Stimulated activated CD4-positive, alpha-beta T cell treated with anti-CD3 and anti-CD28 coated beads, Interleukin-12 subunit alpha, Interleukin-12 subunit beta, amount 100 ng/mL, for 24 hours (primary cell): ENCODE measurements at places on chromosomes 3 and 15.
A peak's percentile ranks its signal among the peaks of the same experiment; 100 is the strongest.

DNA sequence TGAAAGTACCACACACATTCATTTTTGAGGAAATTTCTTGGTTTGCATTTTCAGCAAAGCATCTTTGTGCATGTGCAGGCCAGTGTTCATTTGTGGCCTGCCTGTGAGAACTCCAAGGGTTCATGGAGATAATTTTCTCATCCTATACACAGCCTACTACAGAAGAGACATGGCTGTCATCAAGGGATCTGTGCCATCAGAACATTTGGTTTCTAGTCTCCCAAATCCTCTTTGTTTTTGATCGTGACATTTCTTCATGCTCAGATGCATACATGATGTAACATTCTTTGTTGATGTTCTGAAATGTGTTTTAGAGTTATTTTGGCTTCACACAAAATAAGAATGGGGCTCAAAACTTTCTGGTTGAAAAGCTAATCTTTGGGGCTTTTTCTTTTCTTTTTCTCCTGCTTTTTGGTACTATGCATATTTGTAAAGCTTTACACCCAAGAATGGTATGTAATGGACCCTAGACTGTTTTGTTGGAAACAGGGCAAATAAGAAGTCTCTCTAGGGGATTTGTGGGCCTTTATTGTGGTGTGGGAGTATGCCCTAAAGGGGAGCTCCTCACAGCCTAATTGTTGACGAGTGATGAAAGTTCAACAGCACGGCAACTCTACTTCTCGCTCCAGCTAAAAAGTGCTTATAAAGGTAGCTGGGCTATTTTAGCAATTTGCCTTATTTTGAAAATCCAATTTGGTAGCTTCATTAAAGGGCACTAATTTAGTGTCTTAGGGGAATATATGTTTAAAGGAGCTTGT is 3.2 kb upstream of the ARPP21 start:
- no peak for DNase-seq

GRCh38 chr3:20246662-20247061 is 60.7 kb upstream of the SGO1 start:
- no peak for DNase-seq

DNA sequence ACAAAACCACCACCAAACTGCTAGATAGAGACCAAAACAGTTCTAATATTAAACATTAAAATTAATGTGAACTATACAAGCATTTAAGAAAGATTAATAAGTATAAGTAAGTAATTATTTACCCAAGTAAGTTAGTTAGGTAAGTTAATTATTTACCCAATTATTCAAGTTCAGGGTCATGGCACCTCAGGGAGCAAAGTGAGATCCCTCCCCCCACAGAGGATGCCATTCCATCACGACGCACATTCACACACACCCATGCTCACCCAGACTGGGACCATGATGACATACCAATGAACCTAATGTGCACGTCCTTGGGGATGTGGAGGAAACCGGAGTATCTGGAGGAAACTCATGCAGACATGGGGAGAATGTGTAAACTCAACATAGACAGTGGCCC is 229.1 kb downstream of the NR2F2 start:
- no peak for DNase-seq

GRCh38 chr15:38524156-38524555 is 40.5 kb downstream of the RASGRP1 start:
- DNase-seq, result no peak

GRCh38 chr3:87270908-87271700 is 5.3 kb downstream of the POU1F1 start:
- no peak for DNase-seq

DNA sequence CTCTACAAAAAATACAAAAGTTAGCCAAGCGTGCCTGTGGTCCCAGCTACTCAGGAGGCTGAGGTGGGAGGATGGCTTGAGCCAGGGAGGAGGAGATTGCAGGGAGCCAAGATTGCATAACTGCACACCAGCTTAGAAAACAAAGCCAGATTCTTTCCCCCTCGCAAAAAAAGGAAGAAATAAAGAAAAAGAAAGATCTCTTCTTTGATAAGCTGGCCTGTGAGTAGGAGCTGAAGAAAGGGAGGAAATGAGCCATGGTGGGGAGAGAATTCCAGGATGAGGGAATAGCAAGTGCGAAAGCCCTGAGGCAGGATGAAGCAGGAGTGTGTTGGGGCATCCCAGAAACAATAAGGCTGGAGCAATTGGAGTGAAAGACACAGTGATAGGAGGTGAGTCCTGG is 24.5 kb upstream of the TOP2B start:
- no peak for DNase-seq

- peak; percentile 28 for DNase-seq
Observed at GRCh38 chr3:45105855-45106671, 40.1 kb downstream of the CDCP1 start.

DNA sequence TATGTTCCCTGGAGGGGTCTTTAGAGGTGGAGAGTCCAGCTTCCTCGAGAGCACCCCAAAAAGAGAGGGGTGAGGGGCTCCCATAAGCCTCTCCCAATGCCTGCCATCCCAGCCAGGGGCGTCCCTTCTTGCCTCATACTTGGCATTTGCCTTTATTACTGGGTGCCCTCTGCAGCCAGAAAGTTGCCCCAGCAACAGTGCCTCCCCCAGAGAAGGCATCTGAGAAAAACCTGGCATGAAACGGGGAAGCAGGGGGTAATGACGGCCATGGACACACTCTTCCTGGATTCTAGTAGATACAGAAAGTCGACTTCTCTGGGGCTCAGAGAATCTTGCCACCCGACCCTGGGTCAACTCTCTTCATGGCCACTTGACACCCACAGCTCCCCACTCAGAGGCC is 90.1 kb downstream of the PCSK6 start:
- DNase-seq, result no peak
